IgD-negative memory B cell (primary cell): ENCODE measurements at places on chromosomes 1 and 21. TPM values are rescaled to one million over a fixed set of nuclear protein-coding genes. Genes with fewer than 3 reads are reported as not detected.

The NOS1AP gene
- not detected for polyA plus RNA-seq

The GNAT2 gene
- not detected for polyA plus RNA-seq

The GJA8 gene
- not detected for polyA plus RNA-seq

The IFNLR1 gene
- 11.5 TPM for polyA plus RNA-seq

The TNNT2 gene
- polyA plus RNA-seq = not detected

The SRGAP2C gene
- polyA plus RNA-seq = 2.7 TPM

The OR10K1 gene
- polyA plus RNA-seq = not detected

The THEM5 gene
- polyA plus RNA-seq = not detected

The CELA2A gene
- not detected for polyA plus RNA-seq

The TMEM61 gene
- not detected for polyA plus RNA-seq

The AADACL3 gene
- not detected for polyA plus RNA-seq

The ADAMTS1 gene
- polyA plus RNA-seq = not detected

The CSMD2 gene
- not detected for polyA plus RNA-seq

The ST6GALNAC5 gene
- not detected for polyA plus RNA-seq

The GJA4 gene
- polyA plus RNA-seq = not detected

The FAM72D gene
- not detected for polyA plus RNA-seq

The BLACAT1 gene
- not detected for polyA plus RNA-seq

The ARMH1 gene
- 5.6 TPM for polyA plus RNA-seq

The FCN3 gene
- not detected for polyA plus RNA-seq

The LCE2A gene
- not detected for polyA plus RNA-seq

The RAB4A gene
- polyA plus RNA-seq = 37.8 TPM

The PROK1 gene
- polyA plus RNA-seq = not detected

The LCE1D gene
- polyA plus RNA-seq = not detected

The LDLRAD1 gene
- not detected for polyA plus RNA-seq

The MAP3K21 gene
- polyA plus RNA-seq = not detected

The HENMT1 gene
- polyA plus RNA-seq = 10.1 TPM

The GPR25 gene
- 41.1 TPM for polyA plus RNA-seq

The NMNAT2 gene
- polyA plus RNA-seq = not detected

The ECE1 gene
- 58.6 TPM for polyA plus RNA-seq

The DENND2C gene
- 0.25 TPM for polyA plus RNA-seq

The OR2L13 gene
- polyA plus RNA-seq = 0.39 TPM

The PLA2G4A gene
- 0.09 TPM for polyA plus RNA-seq

The CDK18 gene
- polyA plus RNA-seq = 0.95 TPM

The HES4 gene
- polyA plus RNA-seq = not detected

The SDC3 gene
- polyA plus RNA-seq = not detected

The CNR2 gene
- 52.1 TPM for polyA plus RNA-seq

The RSRP1 gene
- polyA plus RNA-seq = 56.0 TPM

The ARHGAP29 gene
- polyA plus RNA-seq = not detected
